ENCODE measurements at places on chromosomes 4 and X. TPM values are rescaled to one million over a fixed set of nuclear protein-coding genes. Genes with fewer than 3 reads are reported as not detected.
A peak's percentile ranks its signal among the peaks of the same experiment; 100 is the strongest.

Gene SRD5A3
- 7.7 TPM for total RNA-seq

DNA sequence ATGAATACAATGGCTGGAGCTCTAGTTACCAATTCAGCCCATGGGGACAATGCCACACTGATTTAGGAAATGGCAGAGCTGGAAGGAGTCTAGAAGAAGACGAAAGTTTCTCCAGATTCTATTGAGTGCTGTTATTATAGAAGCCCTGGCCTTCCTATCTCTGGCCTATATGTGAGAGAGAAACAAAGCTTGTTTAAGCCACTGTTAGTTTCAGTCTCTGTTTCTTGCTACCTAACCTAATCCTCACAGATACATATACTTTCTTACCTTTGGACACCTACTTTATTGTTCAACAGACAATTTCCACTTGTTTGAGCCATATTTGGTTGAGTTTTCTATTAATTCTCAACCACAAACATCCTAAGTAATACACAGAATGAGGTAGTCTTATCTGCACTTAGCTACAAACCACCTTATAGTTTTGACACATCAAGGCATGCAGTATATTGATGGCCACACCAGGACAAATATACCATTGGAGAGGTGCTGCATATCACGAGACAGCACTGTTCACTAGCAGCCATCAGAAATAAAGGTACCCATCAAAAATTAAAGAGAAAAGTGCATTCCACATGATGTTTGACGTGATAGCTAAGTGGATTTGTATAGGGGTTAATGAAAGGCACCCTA, 190.2 kb downstream of the SMIM20 start:
- peak; percentile 52 for ATAC-seq

GRCh38 chrX:75181721-75182120, 25.6 kb upstream of the ABCB7 start:
- ATAC-seq = no peak

DNA sequence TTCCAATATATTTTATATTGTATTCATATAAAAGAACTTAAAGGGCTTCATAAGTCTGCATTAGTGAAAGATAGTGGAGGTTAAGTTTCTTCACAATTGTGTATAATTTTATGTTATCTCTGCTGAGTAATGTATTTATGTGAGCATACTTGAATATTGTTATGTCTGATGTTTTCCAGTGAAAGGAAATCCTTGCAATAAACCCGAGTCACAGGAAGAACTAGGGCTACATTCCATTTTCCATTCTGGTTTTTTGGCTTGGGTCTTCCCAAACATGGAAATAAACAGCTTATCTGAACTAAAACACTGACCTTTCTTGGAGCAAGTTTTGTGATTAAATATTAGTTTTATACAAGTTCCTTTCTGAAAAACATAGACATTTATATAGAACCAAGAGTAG, 231.3 kb upstream of the GPRIN3 start:
- no peak for ATAC-seq

Measured in activated T-helper 17 cell treated with anti-CD3 and anti-CD28 coated beads, Interleukin-2, amount 50 U/mL, for 72 hours (primary cell).